ENCODE measurements at places on chromosomes 1 and 21. TPM values are rescaled to one million over a fixed set of nuclear protein-coding genes. Genes with fewer than 3 reads are reported as not detected.

The CGN gene
- not detected for total RNA-seq

The KRTAP19-3 gene
- not detected for total RNA-seq

The GRIK1 gene
- total RNA-seq: under 0.01 TPM

The PCAT6 gene
- total RNA-seq: not detected

The LRRC7 gene
- 0.32 TPM for total RNA-seq

The SLAMF1 gene
- total RNA-seq: not detected

The CD5L gene
- total RNA-seq: not detected

The CORT gene
- not detected for total RNA-seq

The PIGC gene
- 18.4 TPM for total RNA-seq

The INSRR gene
- total RNA-seq: not detected

The TGFB2 gene
- total RNA-seq: 28.0 TPM

The RHBDL2 gene
- total RNA-seq: 1.7 TPM

The CELA3B gene
- total RNA-seq: not detected

The CRYAA gene
- total RNA-seq: not detected

The ABL2 gene
- 66.9 TPM for total RNA-seq

The ZSWIM5 gene
- total RNA-seq: 2.3 TPM

Data from fibroblast of villous mesenchyme (primary cell).